ENCODE measurements at places on chromosomes 12 and 14.

DNA sequence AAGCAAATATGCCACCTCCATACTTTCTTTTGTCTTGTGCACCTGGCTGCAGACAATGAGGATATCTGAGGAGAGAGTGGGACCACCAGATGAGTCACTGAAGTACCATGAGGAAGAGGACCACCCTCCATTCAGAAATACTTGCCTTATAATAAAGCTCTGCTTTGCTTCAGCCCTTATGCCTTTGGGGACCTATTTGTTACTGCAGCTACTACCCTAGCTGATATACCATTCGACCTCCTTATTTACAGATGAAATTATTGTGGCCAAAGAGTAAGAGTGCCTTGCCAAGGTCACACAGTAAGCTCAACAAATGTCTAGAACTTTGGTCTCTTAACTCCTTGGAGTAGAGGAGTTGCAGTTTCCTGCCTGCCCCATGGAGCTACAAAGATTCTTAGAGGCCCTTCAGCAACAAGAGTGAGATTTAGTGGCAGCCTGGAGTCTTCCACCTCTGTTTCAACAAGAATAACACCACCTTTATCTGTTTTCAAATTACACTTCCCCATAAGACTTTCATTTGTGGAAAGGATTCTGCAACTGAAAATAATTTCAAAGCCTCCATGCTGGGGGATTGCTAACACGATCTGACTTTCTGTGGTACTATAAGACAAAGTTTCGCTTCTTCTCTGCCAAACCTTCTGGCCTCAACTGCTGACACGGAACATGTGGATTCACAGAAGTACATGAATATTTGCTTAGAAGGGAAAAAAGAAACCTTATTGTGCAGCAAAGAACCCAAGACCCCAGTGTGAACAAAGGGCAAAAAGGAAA is 3.6 kb downstream of the CMKLR1 start:
- no peak for DNase-seq

DNA sequence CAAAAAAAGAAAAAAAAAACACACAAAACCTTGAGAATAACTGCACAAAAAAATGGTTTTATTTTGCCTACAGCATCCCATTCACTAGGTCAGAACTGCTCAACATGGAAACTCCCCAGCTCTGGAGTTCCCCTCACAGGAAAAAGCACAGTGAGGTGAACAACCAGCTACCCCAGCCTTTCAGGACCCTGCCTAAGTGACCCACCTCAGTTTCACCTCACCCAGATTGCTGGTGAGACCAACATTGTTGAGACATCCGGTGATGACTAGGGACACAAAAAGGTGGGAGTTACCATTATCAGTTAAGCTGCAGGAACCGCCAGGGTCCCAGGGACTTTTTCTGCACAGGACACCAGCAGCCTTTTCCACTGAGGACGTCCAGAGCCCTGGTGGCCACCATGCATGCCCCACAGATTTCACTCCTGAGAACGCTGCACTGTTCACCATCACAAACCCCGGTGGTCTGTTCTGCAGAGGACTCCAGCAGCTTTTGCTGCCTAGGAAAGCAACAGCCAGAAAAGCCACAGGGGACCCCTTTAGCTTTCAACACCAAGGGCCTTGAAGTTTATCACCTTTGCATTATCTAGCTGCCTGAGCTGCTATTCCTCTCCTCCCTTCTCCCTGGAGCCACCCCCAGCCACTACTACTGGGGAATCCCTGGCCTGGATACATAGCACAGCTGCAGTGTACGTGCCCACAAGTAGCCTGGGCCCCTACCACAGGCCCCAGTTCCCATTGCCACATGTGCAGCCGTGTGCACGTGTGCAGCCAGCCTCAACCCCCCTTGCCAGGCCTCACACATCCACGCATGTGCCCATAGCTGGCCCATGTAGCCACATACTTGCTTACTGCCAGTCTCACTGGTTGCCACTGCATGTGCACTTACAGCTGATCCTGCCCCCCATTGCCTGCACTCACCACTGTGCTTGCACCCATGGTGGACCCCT is 62.5 kb upstream of the FAR2 start:
- DNase-seq = no peak

DNA sequence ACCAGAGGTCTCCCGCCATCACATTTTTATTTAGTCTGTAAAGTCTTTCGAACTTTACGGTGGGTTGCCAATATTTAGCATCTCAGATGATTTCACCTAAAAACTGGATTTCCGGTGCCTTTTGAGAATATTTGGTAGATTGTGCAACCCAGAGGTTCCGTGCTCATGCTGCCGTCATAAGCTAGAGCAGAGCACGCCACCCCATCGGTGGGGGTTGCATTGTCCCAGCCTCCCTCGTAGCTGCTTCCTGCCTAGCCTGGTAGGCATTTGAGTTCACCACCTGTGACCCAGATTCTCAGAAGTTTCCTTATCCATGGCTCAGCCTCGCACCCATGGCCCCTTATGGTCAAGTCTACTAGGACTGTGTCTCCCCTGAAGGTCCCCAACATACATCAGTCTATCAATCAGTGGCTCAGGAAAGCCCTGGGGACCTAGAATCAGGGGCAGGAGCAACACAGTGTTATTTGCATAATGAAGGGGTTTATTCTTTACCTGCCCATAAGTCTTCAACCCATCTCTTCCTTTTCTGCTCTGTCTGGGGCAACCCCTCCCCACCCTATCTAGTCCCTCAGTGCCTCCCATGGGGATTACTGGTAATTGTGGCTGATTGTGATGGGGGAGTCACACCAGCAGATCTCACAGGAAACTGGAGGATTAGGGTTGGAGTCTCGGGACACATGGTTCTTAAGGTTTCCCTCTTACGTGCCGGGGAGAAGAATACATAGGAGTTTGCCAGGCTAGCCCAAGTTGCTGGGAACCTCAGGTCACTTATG is 152.3 kb downstream of the PHETA1 start:
- DNase-seq = no peak

- no peak for DNase-seq
Measured at GRCh38 chr12:82874945-82875344, 188.2 kb downstream of the TMTC2 start.

GRCh38 chr12:69579029-69579428 is 6.2 kb upstream of the CCT2 start:
- DNase-seq = no peak

DNA sequence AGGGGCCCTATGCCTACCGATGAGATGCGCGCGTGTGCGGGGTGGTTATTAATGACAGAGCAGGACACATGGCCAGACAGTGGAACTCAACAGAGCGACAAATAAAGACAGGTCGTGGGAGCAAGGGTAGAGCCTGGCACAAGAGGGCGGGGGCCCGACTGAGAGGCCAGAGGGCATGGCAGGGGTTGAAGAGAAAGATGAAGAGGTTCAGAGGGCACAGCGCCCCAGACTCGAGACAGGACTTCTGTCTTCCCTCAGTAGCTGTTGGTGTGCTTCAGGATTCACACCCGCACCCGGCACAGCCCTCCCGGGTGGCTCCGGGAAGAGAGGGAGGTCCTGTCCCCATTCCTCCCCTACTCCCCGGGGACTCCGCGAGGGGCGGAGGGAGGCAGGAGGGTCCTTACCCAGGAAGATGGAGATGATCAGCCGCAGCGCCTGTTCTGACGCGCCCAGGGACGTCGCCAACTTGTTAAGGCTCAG is 366 bp downstream of the LPCAT3 start:
- no peak for DNase-seq

DNA sequence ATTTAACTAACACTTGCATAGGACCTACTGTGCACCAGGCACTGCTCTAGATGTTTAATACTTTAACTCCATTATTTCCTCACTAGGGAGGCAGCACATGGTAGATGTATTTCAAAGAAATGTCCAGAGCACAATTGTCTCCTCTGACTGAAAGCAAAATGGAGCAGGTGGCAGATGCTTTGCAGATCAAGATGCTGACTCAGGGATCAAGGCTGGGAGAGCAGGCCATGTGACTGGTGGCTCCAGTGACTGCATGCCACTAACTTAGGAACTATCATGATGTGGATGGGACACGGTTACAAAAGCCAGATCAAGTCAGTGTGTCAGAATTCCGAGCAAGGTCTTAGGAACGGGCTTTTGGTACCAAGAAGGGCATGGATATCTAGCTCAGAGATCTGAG is 28.2 kb downstream of the SERPINA11 start:
- no peak for DNase-seq

DNA sequence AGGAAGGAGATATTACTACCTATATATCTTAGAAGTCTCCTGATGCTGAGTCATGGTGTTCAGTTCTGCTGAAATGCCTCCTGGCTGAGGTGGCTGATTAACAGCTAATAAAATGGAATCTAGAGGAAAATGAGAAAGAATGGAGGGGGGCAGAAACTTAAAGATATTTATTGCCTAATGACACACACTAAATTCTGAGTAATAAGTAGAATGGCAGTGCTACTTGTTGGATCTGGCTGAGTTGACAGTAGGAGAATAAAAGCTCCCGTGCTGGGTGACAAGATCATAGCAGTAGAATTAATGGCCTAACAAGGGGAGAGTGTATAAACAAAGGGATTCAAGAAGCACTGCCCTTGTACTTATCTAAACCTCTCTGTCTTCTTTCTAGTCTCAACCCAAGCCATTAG is 137.5 kb downstream of the CNTN1 start:
- no peak for DNase-seq

- DNase-seq = no peak
Measured at GRCh38 chr12:26302776-26303175, 107.4 kb downstream of the SSPN start.

GRCh38 chr14:54535126-54535525 is 25.4 kb downstream of the CGRRF1 start:
- no peak for DNase-seq

DNA sequence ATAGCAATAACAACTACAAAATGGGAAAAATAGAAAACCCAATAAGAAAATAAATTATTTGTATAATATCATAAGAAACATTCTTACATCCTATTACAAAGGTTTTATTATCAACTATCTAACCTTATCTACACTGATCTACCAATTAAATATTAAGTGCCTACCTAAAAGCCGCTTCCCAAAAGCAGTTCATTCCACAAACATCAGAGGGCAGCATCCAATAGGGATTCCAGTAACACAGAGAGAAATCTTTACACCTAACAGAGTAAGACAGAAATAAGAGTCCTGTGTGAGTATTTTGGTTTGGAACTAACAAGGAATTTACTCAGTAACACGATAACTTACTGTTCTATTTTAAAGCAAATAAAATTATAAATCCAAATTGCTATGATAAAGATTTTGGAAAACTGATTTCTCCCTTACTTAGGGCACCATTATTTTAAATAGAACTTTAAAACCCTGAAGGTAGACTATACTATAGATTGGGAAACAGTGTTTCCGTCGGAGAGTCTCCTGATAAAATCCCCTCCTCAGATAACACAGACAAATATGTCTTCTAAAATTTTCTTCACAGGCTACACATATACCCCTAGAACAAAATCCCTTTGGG is 15.0 kb downstream of the GXYLT1 start:
- peak; percentile 57 for DNase-seq

GRCh38 chr14:105090493-105091053 is 25.3 kb upstream of the GPR132 start:
- peak; percentile 87 for DNase-seq

GRCh38 chr12:102568276-102568675 is 87.9 kb upstream of the IGF1 start:
- no peak for DNase-seq

GRCh38 chr14:102235275-102235897 is 69.6 kb downstream of the MOK start:
- DNase-seq = peak; percentile 84

DNA sequence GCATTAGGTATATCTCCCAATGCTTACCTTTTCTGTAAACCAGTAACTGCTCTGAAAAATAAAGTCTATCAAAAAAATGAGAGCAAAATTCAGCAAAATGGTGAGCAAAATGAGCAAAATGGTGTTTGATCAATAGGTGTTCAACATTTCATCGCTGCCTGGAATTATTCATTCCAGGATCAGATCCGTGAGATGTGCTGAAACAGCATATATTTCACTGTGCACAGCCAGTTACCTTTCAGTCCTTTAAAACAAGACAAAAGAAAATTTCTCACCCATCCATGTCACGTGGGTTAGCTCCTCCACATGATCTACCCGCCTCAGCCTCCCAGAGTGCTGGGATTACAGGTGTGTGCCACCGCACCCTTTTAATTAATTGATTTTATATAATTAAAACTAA is 8.1 kb upstream of the FGF23 start:
- DNase-seq = no peak

GRCh38 chr14:57707219-57707618 is 158.7 kb downstream of the SLC35F4 start:
- DNase-seq = no peak

GRCh38 chr12:144650-145284 is 69.2 kb downstream of the SLC6A12 start:
- DNase-seq = no peak

- DNase-seq = no peak
Measured at GRCh38 chr12:127900386-127900785, 366.6 kb upstream of the TMEM132C start.

- no peak for DNase-seq
Measured at GRCh38 chr12:103561174-103561573, 25.9 kb upstream of the STAB2 start.

DNA sequence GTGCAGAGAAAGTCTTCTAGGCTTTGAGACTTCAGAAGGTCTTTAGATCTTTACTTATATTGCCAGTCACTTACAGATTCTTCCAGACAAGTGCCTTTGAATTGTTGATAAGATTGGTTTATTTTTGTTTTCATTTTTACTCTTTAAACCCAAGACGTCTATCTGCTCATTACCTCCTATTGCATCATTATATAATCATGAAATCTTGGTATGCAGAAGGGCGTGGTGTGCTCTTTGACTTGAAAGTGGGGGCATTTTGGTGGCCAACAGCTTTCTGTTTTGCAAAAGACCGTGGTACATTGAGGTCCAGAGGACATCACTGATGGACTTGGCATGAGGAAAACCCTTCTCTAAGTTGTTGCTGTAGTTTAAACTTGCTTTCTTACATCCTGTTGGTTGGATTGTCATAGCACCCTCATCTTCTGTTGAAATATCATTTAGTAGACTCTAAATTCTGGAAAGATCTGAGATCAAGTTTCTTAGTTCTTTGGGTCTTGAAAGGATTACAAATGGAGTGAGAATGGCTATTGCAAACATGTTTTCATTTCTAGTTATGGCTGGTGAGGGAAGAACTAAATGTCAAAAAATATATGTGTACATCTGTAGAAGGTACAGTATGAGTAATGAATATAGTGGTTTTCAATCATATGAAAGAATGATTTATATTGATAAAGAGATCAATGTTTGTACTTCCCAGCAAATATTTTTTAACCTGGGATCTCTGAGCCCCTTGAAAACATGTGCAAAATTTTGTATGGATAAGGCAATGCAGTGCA is 441.8 kb downstream of the NRXN3 start:
- DNase-seq = no peak

DNA sequence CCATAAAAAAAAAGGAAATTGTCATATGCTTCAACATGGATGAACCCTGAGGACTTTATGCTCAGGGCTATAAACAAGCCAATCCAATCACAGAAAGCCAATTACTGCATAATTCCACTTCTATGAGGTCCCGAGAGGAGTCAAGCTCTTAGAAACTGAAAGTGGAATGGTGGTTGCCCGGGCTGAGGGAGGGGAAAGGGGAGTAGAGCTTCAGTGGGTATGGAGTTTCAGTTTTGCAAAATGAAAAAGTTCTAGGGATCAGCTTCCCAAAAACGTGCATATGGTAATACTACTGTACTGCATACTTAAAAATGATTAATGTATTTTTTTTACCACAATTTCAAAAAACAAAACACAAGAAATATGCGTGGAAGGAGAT is 52.0 kb downstream of the RNF34 start:
- no peak for DNase-seq

GRCh38 chr14:24378327-24378726 is 10.3 kb downstream of the NFATC4 start:
- no peak for DNase-seq

GRCh38 chr12:42086031-42086430 is 58.6 kb downstream of the GXYLT1 start:
- no peak for DNase-seq
